Amniotic stem cell (primary cell): ENCODE measurements at places on chromosomes 5 and 9.

DNA sequence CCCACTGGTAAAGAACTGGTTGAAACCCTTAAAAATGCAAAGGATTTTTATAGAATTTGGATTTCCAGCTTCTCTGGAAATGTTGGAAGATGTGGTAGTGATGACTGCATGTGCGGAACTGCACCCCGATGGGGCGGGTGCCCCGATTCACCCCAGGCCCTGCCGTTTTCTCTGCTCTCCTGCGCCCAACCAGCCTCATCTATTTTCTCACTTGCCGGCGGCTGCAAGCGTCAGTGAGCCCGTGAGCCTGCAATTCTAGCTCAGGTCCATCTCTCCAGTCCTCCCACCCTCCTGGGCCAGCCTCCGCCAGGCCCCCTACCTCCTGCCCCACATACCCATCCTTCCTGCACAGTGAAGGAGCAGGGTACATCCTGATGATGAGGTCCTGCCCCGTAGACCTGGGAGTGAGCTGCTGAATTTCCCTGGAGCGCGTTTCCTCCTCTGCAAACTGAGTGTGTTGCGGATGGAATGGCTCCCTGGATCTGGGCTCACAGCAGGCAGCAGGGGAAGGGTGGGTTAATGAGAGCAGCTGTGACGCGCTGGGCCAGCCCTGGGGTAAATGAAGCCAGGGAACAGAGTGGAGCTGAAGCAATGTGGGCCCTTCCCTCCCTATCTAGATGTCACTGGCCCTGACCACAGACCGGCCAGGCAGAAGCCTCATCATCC lies 45.9 kb upstream of the PHYKPL start:
- DNase-seq: no peak

- no peak for DNase-seq
Measured at GRCh38 chr5:104635227-104635626, 1072.6 kb upstream of the NUDT12 start.

GRCh38 chr9:20044686-20045085 lies 255.8 kb upstream of the SLC24A2 start:
- DNase-seq: no peak

- DNase-seq: no peak
Measured at GRCh38 chr5:141362719-141363118, 1.2 kb upstream of the PCDHGA5 start.

- DNase-seq: no peak
Measured at GRCh38 chr9:4814913-4815312, 22.2 kb downstream of the RCL1 start.

GRCh38 chr5:132474881-132475496 lies 15.6 kb downstream of the IRF1 start:
- DNase-seq: no peak

- no peak for DNase-seq
Measured at GRCh38 chr5:176606032-176606431, 3.9 kb downstream of the GPRIN1 start.

DNA sequence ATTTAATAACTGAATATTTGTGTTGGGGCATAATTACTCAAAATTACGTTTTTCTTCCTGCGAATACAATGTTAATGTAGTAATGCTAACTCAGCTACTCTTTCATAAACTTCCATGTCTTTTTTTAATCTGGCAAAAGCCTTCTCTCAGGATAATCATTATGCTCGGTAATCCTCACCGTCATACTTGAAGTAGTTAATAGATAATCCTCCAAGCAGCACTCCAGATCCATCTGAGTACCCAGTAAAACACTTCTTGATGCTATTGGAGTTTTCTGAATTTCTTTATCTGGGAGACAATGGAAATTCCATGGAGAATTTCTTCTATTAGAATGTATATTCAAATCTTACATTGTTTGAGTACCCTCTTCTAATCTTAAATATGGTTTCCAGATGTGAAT lies 34.3 kb downstream of the PARP8 start:
- DNase-seq: no peak

DNA sequence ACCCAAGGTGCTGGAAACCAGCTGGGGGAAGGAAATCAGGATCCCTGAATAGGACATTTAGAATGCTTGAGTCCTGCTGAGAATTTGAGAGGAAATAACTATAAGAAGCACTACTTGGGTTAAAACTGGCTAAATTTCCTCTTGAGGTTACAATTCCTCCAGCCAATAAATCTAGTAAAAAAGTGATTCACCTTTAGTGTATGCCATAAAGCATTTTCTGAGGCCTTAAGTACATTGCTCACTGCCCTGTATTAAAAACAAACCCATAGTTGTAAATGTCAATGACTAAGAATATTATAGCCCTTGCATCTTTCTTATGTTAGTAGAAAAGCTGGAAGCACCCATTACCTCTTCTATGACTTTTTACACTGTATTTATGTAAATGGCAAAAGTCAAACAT lies 634.7 kb upstream of the ARRDC3 start:
- peak; percentile 82 for DNase-seq

DNA sequence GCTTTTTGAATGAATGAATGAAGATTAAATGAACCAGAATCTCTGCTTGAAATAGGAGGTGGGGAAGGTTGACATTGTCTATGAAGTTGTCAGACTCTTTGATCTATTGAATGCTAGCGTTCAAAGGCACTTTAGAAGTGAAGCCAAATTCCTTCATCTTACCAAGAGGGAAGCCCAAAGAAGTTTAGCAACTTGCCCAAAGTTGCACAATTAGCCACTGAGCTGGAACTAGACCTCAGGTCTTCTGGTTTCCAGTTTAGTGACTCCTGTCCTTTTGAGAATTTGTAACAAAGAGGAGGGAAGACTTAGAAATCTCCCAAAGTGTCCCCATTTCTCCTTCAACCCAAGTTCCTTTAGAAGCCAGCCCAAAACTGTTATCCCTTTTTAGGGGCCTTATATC lies 20.7 kb upstream of the SLC1A3 start:
- DNase-seq: no peak

DNA sequence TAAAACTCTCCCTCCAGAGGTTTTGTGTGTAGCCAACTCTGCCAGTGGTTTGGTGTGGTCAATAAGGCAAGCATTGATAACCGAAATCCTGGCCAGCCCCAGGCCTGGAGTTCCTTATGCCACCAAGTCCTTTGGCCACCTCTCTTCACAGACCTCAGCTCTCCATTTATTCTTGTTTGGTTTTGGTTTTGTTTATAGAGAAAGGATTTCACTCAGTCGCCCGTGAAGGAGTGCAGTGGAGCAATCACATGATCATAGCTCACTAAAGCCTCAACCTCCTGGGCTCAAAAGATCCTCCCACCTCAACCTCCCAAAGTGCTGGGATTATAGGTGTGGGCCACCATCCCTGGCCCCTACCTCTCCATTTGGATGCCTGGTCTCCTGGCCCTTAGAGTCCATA lies 55.4 kb upstream of the PPARGC1B start:
- no peak for DNase-seq

GRCh38 chr9:4065054-4065453 lies 234.8 kb downstream of the GLIS3 start:
- DNase-seq: no peak

GRCh38 chr9:81671880-81672280 lies 17.5 kb downstream of the TLE1 start:
- DNase-seq: no peak

GRCh38 chr5:96279801-96280542 lies 153.1 kb downstream of the PCSK1 start:
- DNase-seq: no peak

DNA sequence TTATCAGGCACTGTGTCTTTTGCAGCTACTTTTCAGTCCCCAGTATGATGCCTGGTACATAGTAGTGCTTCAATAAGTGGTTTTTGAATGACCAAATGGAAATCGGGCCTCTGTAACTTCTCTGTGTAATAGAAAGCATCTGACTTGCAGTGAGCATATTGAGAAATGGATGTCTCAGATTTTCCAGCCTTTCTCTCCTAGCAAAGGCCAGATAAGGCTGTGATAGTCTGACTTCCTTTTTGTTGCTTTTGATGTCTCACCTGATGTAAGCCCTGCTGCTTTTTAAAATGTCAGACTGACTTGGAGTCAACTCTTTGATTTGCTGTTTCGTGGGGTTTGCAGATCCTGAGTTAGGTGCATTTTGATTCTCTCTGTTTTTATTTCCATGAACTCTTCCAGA lies 590.0 kb upstream of the ZNF608 start:
- DNase-seq: no peak
